Astrocyte of the cerebellum (primary cell): ENCODE measurements at places on chromosomes 16 and 17.

- DNase-seq, result no peak
Measured at GRCh38 chr17:13562271-13562800, 39.4 kb downstream of the HS3ST3A1 start.

DNA sequence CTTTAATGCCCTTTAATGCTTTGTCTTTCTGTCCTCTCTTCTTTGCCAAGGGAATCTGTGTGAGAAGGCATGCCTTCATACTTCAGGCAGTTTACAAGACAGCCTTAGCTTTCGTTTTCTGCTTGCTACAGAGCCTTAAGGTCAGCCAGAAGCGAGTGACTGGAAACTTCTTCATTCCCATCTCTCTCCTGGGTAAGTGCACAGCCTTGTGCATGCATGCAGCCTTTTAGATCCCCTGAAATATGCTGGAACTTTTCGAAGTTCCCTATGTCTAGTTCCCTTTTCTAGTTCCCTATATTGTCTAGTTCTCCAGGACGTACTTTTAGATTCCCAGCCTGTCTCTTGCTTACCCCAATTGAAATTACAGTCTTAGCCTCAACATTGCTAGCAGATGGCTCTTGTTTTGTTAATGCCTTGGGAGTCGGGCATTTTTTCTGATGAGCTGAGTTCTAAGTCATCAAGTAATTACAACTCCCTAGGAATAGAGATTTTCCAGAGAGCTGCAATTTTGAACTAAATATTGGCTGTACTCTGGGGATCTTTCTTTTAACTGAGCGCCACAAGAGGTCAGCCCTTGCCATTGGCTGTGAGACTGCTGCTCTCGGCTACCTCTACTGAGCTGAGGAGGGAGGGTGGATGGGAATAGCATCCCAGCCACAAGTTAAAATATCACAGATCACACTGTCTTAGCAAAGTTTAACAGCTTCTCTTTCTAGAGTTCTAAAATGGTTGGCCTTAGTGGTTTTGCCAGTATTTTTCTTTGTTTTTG lies 22.7 kb upstream of the PPM1D start:
- DNase-seq, result no peak

DNA sequence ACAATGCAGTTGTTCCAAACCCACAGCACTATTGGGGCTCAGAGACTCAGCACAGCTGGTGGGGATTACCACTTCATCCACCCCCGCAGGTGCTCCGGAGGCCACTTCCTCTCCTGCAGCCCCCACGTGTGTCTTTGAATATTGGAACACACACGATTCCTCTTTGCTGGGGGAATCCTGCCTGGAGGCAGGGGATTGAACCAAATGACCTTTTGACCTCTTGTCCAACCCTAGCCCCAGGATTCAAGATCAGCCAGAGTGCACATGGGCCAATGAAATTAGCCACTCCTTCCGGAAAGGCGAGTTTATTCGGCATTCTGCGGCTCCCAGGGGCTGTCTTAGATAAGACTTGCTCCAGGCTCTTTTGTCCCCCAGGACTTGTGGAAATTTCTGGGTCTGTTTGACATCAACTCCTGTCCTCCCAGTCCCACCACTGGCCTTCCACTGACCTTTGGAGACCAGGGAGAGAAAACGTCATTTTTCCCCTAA lies 350.2 kb downstream of the FOXL1 start:
- no peak for DNase-seq

GRCh38 chr17:958712-959451 lies 20.7 kb downstream of the NXN start:
- DNase-seq, result no peak

DNA sequence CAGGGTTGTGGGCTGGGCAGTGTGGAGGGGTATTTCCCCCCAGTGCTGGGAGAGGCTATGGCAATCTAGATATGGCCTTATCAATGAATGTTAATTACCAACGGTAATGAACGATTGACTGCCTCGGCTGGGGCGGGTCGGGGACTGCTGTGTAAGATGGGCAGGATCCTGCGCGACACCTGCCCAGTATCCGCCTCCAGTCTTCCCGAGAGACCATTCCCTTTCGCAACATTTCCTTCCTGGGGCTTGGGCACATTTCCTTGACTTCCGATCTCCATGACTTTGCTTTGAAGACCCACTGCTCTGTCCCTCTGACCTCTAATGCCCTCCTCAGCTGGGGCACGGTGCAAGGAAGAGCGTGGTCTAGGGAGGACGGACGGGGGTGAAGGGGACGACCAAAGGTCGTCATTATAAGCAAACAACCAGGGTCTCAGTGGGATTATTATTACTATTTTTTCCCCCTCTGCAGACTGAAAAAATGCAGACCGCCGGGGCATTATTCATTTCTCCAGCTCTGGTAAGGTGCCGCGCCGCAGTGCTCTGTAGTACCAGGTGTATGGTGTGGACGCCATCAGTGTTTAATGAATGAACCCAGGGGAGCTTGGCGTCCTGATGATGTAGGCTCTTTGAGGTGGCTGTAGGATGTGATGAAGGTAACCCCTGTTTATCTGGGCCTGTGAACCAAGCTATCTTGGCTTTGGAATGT lies 506 bp downstream of the ATP5MC1 start:
- DNase-seq, result no peak
